Dermis microvascular lymphatic vessel endothelial cell (primary cell): ENCODE measurements at places on chromosomes 16 and 17. TPM values are rescaled to one million over a fixed set of nuclear protein-coding genes. Genes with fewer than 3 reads are reported as not detected.

The IRF8 gene
- total RNA-seq = 5.1 and 15.8 TPM in 2 replicates

The OR1A1 gene
- not detected in 2 replicates for total RNA-seq

The NXN gene
- 91.7 and 163 TPM in 2 replicates for total RNA-seq

The CCL17 gene
- not detected in 2 replicates for total RNA-seq

The ERCC4 gene
- total RNA-seq = 5.6 and 5.9 TPM in 2 replicates

The KCNJ12 gene
- total RNA-seq = 0.25 and 0.26 TPM in 2 replicates

The NPIPB13 gene
- 0.77 and 1.6 TPM in 2 replicates for total RNA-seq

The GRAP gene
- total RNA-seq = 152 and 398 TPM in 2 replicates

The KRT27 gene
- total RNA-seq = not detected in 2 replicates

The RCVRN gene
- not detected in 2 replicates for total RNA-seq
